ENCODE measurements at places on chromosomes 2 and 18. TPM values are rescaled to one million over a fixed set of nuclear protein-coding genes. Genes with fewer than 3 reads are reported as not detected.

The BOLL gene
- not detected for total RNA-seq

The LYG2 gene
- not detected for total RNA-seq

The PTMA gene
- total RNA-seq, result 693 TPM

The KCTD18 gene
- total RNA-seq, result 20.7 TPM

The STARD6 gene
- total RNA-seq, result not detected

The ANKRD62 gene
- total RNA-seq, result not detected

The FAM228A gene
- not detected for total RNA-seq

The RAMP1 gene
- total RNA-seq, result 4.9 TPM

The FMNL2 gene
- total RNA-seq, result 28.3 TPM

The TMEM198 gene
- under 0.01 TPM for total RNA-seq

The CNOT9 gene
- total RNA-seq, result 56.7 TPM

The OLA1 gene
- total RNA-seq, result 166 TPM

The MERTK gene
- 2.2 TPM for total RNA-seq

The ITGA4 gene
- 3.1 TPM for total RNA-seq

The FAM237A gene
- total RNA-seq, result not detected

The NPAS2 gene
- total RNA-seq, result 31.8 TPM

The ESCO1 gene
- total RNA-seq, result 17.8 TPM

The ABCG5 gene
- not detected for total RNA-seq

The BMP10 gene
- total RNA-seq, result not detected

The GKN1 gene
- not detected for total RNA-seq

The UGT1A4 gene
- total RNA-seq, result 1.3 TPM

The GALNT13 gene
- total RNA-seq, result 0.85 TPM
